ENCODE measurements at places on chromosomes 7 and 10.

DNA sequence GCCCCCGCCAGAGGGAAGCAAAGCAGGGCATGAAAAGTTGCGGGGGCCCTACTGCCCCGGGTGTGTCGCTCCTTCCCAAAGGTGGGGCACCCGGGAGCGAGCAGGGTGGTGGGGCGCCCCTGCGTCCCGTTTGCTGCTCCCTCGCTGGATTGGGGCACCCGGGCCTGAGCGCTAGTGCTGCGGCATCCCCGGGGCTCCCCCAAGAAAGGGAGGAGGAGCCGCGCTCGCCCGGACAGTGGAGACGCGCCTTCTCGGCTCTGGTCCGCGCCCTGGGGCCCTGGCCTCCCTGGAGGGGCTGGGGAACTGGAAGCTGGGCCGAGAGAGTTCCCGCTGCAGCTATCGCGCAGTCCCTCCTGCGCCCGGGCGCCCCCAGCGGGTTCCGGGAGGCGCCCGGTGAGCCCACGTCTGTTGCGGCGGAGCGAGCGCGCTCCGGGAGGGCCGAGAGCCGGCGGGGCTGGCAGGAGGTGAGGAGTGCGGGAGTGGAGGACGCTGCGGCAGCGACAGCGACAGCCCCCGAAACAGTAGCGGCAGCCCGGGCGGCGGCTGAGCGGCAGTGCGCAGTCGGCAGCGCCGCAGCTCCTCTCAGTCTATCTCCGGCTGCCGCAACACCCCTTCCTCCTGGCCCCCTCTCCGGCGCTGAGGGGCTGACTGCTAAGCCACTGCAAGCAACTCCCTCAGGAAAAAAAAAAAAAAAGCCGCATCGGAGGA, 504 bp upstream of the BMPER start:
- peak; percentile 20 for DNase-seq

GRCh38 chr7:29877196-29877595, 70.9 kb downstream of the WIPF3 start:
- no peak for DNase-seq

GRCh38 chr7:34659472-34660075, 1.6 kb downstream of the NPSR1 start:
- no peak for DNase-seq

- no peak for DNase-seq
Observed at GRCh38 chr7:80225361-80225760, 90.7 kb downstream of the GNAI1 start.

DNA sequence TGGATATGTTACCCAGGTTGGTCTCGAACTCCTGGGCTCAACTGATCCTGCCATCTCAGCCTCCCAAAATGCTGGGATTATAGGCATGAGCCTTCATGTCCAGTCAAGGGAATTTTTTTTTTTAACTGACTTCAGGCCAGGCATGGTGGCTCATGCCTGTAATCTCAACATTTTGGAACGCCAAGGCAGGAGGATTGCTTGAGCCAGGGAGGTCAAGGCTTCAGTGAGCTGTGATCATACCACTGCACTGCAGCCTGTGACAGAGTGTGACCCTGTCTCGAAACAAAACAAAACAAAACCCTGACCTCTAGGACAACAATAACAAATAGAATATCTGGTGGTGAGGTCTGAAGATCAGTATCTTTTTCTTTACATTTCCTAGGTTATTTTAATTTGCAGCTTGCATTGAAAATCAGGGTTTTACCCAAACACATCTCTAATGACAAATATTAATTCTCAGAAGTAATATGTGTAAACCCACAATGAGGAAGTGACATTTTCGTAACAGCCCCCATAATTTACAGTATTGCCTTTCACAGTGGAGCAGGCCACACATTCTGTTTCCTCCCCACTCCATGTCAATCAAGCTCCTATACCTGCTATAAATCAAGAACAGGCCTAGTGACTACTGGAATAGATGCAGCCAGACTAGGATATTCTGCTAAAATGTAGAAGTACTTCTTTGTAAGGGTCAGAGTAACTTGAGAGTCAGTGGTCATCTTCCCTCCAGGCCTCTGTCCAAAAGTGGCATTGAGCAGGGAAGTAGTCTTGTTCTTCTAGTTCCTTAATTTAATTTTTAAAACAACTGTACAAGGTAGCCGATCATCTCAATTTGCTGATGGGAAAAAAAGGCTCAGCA, 43.3 kb upstream of the ECHDC3 start:
- no peak for DNase-seq

- no peak for DNase-seq
Observed at GRCh38 chr7:76037310-76037709, 10.5 kb downstream of the STYXL1 start.

DNA sequence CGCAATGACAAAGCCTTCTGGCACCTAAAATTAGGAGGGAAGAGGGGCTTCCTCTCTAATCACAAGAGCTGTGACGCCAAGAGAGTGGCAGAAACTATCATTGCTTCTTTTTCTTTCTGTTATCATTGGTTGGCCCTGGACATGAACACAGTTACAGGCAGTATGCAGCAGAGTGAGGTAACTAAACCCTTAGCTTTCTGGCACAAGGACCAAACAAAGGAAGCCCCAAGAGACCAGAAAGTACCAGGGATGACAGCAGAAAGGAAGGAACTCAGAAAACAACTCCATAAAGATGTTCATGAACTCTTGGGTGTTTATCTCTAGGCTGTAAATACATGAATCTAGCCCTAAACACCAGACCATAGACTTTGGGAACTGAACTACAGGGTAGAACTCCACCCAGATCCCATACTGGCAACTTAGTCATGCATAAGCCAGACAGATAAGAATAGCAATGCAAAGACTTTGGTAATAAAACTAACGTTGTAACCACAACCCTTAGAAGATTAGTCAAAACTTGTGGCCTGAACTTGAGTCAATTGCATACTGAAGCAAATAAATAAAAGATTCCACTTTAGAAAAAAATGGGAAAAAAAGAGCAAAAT, 195.7 kb upstream of the PTN start:
- DNase-seq: no peak

GRCh38 chr10:102368077-102368476, 27.4 kb upstream of the NFKB2 start:
- DNase-seq: peak; percentile 57

GRCh38 chr10:6542999-6543430, 37.1 kb downstream of the PRKCQ start:
- no peak for DNase-seq

DNA sequence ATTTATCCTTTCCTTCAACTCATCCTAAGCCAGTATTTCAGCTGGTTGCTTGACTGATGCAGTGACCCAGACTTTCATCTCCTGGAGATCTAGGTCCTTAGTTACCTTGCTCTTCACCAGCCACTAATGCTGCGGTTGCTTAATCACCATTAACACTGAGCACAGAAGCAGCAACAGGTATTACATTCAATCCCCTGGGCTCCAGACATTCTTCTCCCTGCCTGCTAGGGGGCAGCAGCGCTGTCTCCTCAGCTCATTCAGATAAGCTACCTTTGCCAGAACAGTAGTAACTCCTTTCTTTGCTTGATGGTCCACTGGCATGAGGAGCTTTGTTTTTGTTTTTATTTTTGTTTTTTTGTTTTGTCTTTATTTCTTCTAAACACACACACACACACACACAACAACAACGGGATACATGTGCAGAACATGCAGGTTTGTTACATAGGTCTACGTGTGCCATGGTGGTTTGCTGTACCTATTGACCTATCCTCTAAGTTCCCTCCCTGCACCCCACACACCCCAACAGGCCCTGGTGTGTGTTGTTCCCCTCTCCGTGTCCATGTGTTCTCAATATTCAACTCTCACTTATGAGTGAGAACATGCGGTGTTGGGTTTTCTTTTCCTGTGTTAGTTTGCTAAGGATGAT, 1043.2 kb upstream of the C7orf33 start:
- DNase-seq: no peak

DNA sequence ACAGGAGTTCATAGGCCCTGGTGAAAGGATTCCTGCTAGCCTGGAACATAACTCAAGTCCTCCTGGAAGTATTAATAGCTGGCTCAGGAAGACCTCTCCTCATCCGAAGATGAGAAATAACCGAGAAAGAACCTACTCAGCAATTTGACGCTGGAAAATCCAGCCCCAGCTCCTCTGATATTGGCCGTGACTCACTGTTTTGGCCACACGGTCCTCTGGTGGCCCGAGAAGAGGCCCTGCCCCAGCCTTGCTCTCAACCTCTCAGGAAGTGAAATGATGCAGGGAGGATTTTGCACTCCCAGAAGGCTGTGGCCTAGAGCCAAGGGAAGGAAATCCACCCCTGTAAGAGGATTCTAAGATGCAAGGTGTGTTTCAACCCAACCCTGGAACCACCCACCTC, 121.6 kb downstream of the MTPAP start:
- DNase-seq: no peak

GRCh38 chr10:112467541-112468075, 20.6 kb downstream of the VTI1A start:
- no peak for DNase-seq

GRCh38 chr7:102119213-102119651, 167.4 kb upstream of the SH2B2 start:
- DNase-seq: no peak

- no peak for DNase-seq
Observed at GRCh38 chr7:25117226-25118047, 7.6 kb downstream of the CYCS start.

GRCh38 chr10:74932648-74933047, 106.2 kb downstream of the KAT6B start:
- DNase-seq: no peak

DNA sequence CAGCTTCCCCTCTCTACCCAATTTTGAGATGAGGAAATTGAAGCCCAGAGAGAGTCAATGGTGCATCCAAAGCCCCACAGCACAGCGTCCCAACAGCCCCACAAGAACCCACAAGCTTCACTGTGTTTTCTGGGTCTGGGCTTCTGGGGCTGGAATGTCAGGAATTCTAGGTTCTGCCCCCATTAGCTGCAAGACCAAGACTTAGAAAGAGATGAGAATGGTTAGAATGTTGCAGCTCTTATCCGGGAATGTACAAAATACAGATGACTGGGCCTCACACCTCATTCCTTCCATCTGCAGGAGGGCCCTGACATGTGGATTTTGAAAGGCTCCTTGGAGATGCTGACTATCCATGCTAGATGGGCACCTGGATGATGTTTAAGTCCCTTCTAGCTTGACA, 6.0 kb upstream of the SGPL1 start:
- DNase-seq: no peak

DNA sequence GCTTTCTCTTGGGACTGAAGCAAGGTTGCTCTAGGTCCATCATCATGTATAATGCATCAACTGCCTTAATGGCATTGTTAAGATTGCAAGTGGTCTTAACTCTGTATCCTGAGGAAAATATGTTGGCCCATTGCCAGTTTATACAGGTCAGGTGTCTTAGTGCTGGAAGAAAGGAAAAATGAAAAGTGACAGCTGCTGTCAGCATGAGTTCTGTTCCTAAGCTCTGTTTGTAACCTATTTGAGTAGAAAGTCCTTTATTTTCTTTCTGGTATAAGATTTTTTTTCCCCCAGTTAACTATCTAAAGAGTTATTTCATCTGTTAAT, 127.2 kb downstream of the SRI start:
- DNase-seq: no peak

DNA sequence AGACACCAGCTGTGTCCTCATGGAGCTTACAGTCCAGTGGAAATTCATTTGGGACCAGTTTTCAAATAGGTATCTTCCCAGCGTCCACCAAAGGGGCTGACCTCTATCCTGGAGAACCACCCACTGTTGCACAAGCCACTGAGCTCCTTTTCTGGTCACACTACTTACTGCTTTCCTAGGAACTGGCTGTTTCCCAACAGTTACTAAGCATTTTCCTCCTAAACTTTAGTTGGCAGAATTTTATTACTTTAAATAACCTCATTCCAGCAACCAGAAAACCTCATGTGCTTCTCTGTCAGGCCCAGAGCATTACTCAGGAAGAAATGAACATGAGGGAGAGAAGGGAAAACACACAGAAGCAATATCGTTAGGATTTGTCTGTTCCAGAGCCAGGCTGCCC, 183.1 kb downstream of the GPAM start:
- DNase-seq: no peak

DNA sequence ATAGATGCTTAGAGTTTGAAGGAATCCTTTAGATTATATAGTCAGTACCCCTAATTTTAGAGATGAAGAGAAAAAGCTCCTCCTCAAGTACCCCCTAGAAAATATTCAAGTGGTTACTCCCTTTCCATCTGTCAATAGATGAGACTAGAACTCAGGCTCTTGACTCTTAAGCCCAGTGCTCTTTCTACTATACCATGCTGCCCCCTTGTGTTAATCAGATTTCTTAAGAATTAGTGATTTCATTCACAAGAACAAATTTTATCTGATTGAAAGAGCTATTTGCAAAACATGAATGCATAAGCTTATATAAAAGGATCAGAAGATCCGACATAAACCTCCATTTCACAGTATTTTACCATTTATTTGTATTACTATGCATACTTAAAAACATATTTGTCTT, 179.3 kb downstream of the TFEC start:
- no peak for DNase-seq

- DNase-seq: no peak
Observed at GRCh38 chr7:50822110-50822509, 39.4 kb upstream of the GRB10 start.

DNA sequence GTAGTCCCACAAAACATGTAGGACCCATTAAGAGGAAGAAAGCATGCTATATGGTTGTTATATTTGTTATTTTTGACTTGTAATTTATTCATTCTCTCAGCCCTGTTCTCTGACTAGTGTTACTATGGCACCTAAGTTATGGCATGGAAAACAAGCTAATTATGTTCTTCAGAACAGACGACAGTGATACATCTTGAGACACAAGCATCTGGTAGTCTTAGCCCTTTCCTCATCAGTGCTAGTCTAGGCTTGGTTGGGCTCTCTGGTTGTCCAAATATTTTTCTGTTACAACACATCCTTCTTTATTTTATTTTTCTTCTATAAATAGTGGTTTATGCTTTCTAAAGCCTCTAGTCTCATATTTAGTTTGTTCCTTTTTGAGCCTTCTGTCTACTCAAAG, 308.3 kb upstream of the KAT6B start:
- no peak for DNase-seq

DNA sequence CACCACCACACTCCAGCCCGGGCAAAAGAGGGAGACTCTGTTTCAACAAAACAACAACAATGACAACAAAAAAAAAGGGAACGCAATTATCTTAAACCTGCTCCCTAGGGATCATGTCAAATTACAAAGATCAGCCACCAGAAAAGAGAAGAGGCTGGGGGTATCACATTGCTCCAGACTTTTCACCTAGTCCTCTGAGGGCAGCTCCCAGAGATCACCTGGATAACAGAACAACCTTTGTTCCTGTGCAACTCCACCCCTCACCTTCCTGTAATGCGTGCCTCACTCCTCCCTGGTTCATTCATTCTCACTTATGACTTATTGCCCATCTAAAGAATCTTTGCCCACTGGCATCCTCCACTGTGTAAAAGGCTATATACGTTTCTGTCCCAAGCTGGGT, 31.8 kb downstream of the SVOPL start:
- DNase-seq: no peak

Measured in RWPE1 (cell line).